Transverse colon (tissue), 4 donors: ENCODE measurements at places on chromosomes 4 and X. TPM values are rescaled to one million over a fixed set of nuclear protein-coding genes. Genes with fewer than 3 reads are reported as not detected.
A peak's percentile ranks its signal among the peaks of the same experiment; 100 is the strongest.

GRCh38 chr4:8728536-8729407 lies 136.2 kb downstream of the CPZ start:
- H3K27ac ChIP-seq: no peak overlapping the region
- H3K4me1 ChIP-seq: no peaks in the 10 kb centered on the region
- H3K36me3 ChIP-seq: no peaks in the 10 kb centered on the region
- H3K4me3 ChIP-seq: no peak overlapping the region
- peaks cover 21% of the 10 kb centered on the region for H3K27me3 ChIP-seq

- no peaks in the 10 kb centered on the region for H3K4me1 ChIP-seq
- H3K27me3 ChIP-seq: no peaks in the 10 kb centered on the region
- no peak overlapping the region for H3K27ac ChIP-seq
- no peaks in the 10 kb centered on the region for H3K36me3 ChIP-seq
Observed at GRCh38 chr4:10335050-10335449, 122.2 kb downstream of the ZNF518B start.

GRCh38 chrX:68041110-68041509 lies 392.2 kb downstream of the OPHN1 start:
- DNase-seq: no peak
- H3K4me3 ChIP-seq: no peak overlapping the region
- no peaks in the 10 kb centered on the region for H3K36me3 ChIP-seq
- H3K27me3 ChIP-seq: no peaks in the 10 kb centered on the region
- H3K27ac ChIP-seq: no peak overlapping the region

DNA sequence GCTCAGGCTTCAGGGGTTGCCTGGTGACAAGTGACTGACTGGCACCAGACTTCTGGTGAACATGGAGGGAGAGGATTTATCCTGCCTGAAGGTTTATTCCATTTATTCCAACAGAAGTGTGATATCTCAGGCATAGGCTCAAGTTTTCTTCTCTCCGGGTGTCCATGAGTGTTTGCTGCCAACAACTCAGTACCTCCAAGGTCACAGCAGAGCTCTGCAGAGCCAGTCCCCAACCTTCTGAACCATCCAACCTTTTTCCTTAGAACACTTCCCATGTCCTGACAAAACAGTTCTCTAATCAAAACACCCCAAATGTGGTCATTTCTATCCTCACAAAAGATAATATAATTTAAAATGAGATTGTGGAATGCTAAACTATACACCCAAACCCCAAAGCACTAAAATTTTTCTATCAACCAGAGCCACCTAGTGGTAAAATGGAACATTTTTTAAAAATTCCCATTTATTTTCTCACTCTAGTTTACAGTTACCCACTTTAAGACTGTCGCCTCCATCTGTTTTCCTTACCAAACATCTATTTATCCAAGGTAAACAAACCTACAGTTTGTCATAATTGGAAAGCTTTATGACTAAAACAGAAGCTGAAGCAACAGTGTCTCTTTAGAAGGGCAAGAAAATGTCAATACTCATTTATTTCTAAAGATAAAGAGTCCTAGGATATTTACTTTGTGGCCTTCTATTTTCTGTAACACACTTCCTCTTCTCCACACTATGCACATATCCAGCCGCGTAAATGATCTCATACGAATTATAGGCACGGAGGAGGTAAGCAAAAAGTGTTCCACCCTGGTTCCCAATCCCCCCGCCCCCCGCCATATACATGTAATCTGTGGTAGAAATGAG lies 39.5 kb downstream of the TMEM154 start:
- no peaks in the 10 kb centered on the region for H3K36me3 ChIP-seq
- H3K4me3 ChIP-seq: no peak overlapping the region
- DNase-seq: no peak
- no peak overlapping the region for H3K27ac ChIP-seq
- H3K27me3 ChIP-seq: no peaks in the 10 kb centered on the region

DNA sequence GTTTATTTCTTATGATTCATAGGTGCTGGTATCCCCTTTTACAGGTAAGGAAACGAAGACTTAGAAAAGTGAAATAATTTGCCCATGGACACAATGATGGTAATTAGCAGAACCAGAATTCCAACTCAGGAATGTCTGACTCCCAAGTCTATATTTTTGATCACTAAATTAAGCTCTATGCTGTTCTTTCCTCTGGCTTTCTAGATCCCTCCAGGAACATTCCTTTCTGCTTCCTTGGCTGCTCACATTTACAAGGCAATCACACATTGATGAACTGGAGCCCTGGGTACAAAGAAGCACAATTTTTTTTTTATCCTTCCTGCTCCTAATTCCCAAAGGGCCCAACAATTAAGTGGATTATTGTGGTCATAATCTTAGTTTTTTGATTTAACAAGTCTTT lies 7.0 kb upstream of the CDKN2AIP start:
- peak overlapping the region; percentile 73 for H3K27ac ChIP-seq
- H3K4me3 ChIP-seq: no peak overlapping the region

GRCh38 chr4:182429896-182430295 lies 186.7 kb downstream of the TENM3 start:
- no peaks in the 10 kb centered on the region for H3K27me3 ChIP-seq
- DNase-seq: no peak
- no peak overlapping the region for H3K4me3 ChIP-seq
- no peaks in the 10 kb centered on the region for H3K36me3 ChIP-seq
- no peak overlapping the region for H3K27ac ChIP-seq
- no peaks in the 10 kb centered on the region for H3K4me1 ChIP-seq

- no peaks in the 10 kb centered on the region for H3K27me3 ChIP-seq
- no peak overlapping the region for H3K27ac ChIP-seq
- H3K4me1 ChIP-seq: no peaks in the 10 kb centered on the region
- no peaks in the 10 kb centered on the region for H3K36me3 ChIP-seq
- no peak for DNase-seq
Observed at GRCh38 chrX:148290041-148290440, 210.4 kb upstream of the AFF2 start.

DNA sequence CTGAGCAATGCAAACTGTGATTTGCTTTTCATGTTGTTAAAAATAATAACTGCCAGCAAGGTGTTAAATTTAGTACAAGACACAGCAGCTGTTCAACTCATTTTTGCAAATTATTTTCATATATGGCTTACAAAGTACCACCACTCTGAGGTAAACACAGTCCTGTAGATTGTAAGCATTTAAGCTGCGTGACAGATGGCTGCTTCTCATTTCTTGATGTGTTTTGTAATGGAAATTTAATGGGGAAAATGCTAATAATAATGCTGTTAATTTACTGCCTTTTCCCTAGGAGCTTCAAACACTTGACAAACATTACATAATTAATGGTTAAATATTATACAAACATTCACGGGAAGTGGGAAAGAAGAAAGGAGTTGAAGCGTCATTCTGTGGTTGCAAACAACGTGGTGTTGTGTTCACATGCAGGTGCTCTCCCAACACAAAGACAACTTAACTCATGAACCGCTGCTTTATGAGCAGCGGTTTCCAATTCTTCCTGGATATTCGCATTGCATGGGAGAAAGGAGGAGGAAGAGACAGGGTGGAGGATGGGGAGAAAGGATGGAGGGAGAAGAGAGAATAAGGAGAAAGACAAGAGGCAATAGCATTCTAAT lies 236.8 kb upstream of the VCX start:
- H3K27me3 ChIP-seq: no peaks in the 10 kb centered on the region
- H3K4me3 ChIP-seq: no peak overlapping the region
- DNase-seq: no peak
- no peaks in the 10 kb centered on the region for H3K4me1 ChIP-seq
- no peaks in the 10 kb centered on the region for H3K36me3 ChIP-seq
- no peak overlapping the region for H3K27ac ChIP-seq

The PAQR3 gene
- total RNA-seq: 13.0 TPM

The CSAG3 gene
- not detected for total RNA-seq

The STATH gene
- total RNA-seq: not detected
